Neural progenitor cell (in vitro differentiated cells): ENCODE measurements at places on chromosomes 16 and 17.

GRCh38 chr17:66704858-66705520, 129.9 kb upstream of the CACNG5 start:
- DNase-seq = no peak

DNA sequence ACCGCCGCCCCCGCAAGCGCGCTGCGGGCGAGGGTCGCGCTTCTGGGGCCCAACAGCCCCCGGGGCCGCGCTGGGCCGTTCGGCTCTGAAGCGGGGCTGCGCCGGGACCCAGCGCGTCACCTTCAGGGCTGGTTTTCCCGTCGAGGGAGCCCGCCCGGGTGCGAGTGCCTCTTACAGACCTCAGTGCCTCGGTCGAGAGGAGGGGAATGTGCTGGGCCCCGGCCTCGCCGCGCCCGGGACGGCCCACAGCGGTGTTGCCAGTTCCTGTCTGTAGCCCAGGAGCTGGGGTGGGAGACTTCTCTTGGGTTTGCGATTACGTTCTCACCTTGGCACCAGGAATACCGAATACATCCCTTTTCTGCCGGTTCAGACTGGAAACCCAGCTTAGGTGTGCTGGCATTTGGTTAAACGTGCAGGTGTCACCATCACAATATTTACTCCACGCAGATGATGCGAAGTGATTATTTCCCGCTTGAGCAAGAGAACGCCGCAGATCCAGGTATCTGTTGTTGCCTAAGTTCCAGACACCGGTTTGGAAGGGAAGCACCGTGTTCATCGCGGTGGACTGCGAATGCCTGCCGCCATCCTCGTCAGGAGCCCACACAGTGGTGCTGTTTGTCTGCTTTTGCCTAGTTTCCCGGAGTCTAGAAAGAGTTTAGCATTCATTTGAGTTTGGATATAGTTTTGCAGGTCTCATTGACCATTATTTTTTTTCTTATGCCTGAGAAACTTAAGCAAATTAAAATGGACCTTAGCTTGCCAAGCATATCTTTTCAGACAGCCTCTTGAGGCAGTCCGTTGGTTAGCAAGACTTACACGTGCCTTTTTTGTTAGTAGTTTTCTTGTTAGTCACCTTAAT, 914 bp downstream of the MAP1LC3B start:
- DNase-seq = peak; percentile 68

- DNase-seq = no peak
Measured at GRCh38 chr17:42680331-42680808, 1.3 kb downstream of the CCR10 start.

- DNase-seq = no peak
Measured at GRCh38 chr16:7861891-7862582, 529.4 kb downstream of the RBFOX1 start.

DNA sequence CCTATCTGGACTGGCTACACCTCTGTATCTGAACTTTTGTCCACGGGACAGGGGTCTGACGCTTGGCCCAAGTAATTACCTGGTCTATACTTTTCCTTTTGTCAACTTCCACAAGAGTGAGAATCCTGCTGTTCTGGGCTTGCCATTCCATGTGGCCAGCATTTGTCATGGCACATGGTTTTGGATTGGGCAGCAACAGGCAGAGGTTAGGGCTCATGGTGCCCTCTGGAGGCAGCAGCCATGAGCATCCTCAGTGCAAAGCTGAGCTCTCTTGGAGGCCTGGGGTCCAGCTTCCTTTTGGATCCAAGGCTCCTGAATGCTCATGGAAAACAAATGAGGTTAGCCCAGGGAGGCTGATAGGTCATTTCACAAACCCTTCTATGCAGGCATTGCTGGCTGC, 7.5 kb upstream of the EDC4 start:
- peak; percentile 61 for DNase-seq
